Endothelial cell of umbilical vein (primary cell): ENCODE measurements at places on chromosomes 2 and 18. TPM values are rescaled to one million over a fixed set of nuclear protein-coding genes. Genes with fewer than 3 reads are reported as not detected.

- peak; percentile 90 for DNase-seq
- peaks cover 28% of the 10 kb centered on the region for H3K4me1 ChIP-seq
- H3K27ac ChIP-seq, result peak overlapping the region; percentile 50
- H3K27me3 ChIP-seq, result no peaks in the 10 kb centered on the region
- H3K36me3 ChIP-seq, result no peaks in the 10 kb centered on the region
- H3K4me3 ChIP-seq, result no peak overlapping the region
Measured at GRCh38 chr2:12982149-12982584, 265.4 kb downstream of the TRIB2 start.

GRCh38 chr2:221334481-221335218, 237.5 kb downstream of the EPHA4 start:
- no peak overlapping the region for H3K27ac ChIP-seq
- no peaks in the 10 kb centered on the region for H3K36me3 ChIP-seq
- no peak for DNase-seq
- no peaks in the 10 kb centered on the region for H3K4me1 ChIP-seq
- H3K4me3 ChIP-seq, result no peak overlapping the region
- H3K27me3 ChIP-seq, result no peaks in the 10 kb centered on the region

- no peaks in the 10 kb centered on the region for H3K36me3 ChIP-seq
- H3K27ac ChIP-seq, result no peak overlapping the region
- no peak for DNase-seq
- H3K4me3 ChIP-seq, result no peak overlapping the region
Measured at GRCh38 chr2:121234791-121235190, 50.2 kb downstream of the TFCP2L1 start.

DNA sequence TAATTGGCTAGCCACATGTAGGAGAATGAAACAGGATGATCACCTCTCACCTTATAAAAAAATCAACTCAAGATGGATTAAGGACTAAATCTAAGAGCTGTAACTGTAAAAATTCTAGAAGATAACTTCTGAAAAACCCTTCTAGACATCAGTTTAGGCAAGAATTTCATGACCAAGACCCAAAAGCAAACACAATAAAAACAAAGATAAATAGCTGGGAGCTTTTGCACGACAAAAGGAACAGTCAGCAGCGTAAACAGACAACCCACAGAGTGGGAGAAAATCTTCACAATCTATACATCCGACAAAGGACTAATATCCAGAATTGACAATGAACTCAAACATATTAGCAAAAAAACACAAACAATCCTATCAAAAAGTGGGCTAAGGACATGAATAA, 316.3 kb downstream of the METTL4 start:
- H3K27me3 ChIP-seq, result no peaks in the 10 kb centered on the region
- H3K4me3 ChIP-seq, result no peak overlapping the region
- no peaks in the 10 kb centered on the region for H3K4me1 ChIP-seq

DNA sequence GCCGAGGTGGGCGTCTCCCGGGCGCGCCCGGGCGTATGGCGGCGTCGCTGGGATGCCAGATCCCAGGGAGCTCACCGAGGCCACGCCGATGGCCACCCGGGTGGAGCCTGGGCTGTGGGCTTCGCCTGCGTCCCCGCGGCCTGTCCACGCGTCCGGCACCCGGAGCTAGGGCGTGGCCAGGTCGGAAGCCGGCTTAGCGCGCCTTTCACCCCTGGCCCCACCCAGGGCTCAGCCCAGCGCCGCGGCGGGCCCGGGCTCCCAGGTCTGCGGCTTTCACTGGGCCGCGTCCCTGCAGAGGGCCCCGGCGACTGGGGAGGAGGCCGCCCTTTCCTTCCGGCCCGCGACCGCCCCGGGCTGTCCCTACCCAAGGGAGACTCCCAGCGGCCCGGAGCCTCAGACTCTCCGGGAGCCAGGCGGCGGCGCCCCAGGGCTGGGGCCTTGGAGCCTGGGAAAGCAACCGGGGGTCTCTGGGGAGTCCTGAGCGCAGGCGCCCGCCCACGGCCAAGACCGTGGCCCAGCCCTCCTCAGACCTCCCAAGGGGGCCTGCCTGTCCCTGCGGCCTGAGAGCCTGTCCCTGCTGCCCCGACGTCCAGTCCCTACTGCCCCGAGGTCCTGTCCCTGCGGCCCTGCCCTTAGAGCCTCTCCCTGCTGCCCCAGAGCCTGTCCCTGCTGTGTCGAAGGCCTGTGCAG, 36.3 kb upstream of the ITM2C start:
- no peak overlapping the region for H3K27ac ChIP-seq
- no peaks in the 10 kb centered on the region for H3K4me1 ChIP-seq
- no peak for DNase-seq
- no peaks in the 10 kb centered on the region for H3K36me3 ChIP-seq
- no peak overlapping the region for H3K4me3 ChIP-seq

DNA sequence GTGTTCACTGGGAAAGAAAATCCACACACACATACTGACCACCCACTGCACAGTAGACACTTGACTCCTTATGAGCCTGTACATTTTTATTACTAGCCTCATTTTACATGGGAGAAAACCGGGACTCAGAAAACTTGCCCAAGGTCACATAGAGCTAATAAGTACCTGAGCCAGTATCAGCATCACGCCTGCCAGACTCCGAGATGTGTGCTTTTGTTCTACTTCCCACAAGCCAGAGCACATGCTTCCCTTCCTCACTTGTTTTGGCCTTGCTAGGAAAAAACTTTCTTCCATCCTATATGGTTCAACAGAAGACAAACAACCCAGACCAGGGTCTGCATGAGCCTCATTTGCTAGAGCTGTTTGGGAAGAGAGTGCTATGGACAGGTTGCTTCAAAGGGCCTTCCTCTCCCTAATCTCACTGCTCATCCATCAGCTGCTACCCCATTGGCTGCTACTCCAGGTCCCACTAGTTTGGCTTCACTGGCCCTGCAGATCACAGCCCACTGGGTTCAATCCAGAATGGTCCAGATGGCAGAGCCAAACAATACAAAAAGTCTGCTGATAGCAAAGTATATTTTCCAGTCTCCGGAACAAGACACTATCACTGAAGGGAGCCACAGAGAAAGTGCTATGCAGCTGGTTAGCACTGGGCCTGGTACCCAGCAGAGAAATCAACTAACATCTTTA, 63.9 kb downstream of the STK39 start:
- H3K27me3 ChIP-seq, result no peaks in the 10 kb centered on the region
- DNase-seq, result no peak
- H3K4me1 ChIP-seq, result peaks cover 14% of the 10 kb centered on the region
- H3K36me3 ChIP-seq, result no peaks in the 10 kb centered on the region

GRCh38 chr2:28869494-28870145, 489 bp downstream of the TRMT61B start:
- no peak for DNase-seq
- peaks cover 12% of the 10 kb centered on the region for H3K4me1 ChIP-seq
- no peaks in the 10 kb centered on the region for H3K27me3 ChIP-seq

Gene OTOF
- total RNA-seq, result 0.16 and 0.22 TPM in 2 replicates

Gene OTOS
- total RNA-seq, result not detected in 2 replicates

Gene FN1
- 3,221 and 3,760 TPM in 2 replicates for total RNA-seq

Gene VWA3B
- not detected in 2 replicates for total RNA-seq
